Stimulated activated CD8-positive, alpha-beta memory T cell treated with anti-CD3 and anti-CD28 coated beads, Interleukin-4, amount 100 ng/mL, for 24 hours (primary cell): ENCODE measurements at places on chromosomes 5 and 9.

- DNase-seq, result peak; percentile 70
These were observed 131.8 kb upstream of the CHD1 start for GRCh38 chr5:99060306-99061261.

DNA sequence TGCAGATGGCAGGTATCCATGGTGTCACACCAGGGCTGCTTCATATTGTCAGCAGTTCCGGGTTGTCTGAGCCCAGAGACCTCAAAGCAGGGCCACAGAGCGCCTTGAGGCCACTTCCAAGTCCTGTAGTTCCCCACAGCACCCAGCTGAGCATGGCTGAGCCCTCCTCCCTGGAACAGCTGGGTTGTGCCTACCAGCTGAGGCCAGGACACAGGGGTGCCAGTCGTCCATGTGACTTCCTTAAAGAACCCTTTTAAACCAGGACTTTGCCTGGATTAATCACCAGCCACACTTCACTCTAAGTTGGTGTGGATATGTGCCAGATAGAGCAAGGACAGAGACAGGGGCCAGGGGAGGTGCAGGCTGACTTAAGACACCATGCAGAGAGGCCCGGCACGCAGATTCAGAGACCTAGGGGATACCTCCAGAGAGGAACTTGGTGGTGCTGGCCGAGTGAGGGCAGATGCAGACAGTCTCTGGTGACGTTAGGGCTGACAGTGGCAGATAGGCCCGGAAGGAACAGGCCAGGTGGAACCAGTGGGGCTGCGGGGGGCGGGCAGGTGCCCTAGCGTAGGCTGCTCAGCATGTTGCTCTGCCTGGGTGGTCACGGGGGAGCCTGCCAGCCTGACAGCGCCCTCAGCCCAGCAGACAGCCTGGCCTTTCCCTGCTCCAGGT is 142.7 kb downstream of the CACNA1B start:
- no peak for DNase-seq

- no peak for DNase-seq
These were observed 102.8 kb downstream of the TAF11L14 start for GRCh38 chr5:17737092-17737491.

- DNase-seq, result no peak
These were observed 60.8 kb upstream of the RNU6ATAC start for GRCh38 chr9:134225186-134225585.

- no peak for DNase-seq
These were observed 157.8 kb upstream of the PTGER4 start for GRCh38 chr5:40521925-40522324.

DNA sequence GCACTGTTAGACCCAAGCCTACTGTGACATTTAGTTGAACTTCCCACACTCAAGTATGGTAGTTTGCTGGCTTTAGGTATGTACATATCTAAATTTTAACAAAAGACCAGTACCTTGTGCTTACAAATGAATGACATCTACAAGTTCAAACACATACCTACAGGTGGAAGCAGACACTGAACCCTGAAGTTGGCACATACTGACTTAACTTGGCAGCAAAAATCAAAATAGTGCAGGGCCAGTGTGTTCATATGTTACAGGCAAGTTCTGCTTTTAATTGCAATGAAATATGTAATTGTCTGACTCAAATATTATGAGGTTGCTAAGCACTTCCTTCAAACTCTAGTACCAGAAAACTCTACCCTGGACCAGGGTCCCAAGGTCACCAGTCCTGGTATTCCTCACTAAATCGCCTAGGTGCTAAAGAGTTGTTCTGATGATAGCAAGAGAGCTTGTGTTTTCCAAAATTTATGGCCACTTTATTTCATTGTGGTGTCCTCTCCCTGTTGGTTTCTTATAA is 77.4 kb downstream of the MEGF10 start:
- DNase-seq, result no peak

GRCh38 chr9:27108981-27109541 is at the start of gene TEK:
TEK (plus strand) TSS chr9:27109225; CDS start chr9:27109591, 366 bp downstream.
- DNase-seq, result no peak

DNA sequence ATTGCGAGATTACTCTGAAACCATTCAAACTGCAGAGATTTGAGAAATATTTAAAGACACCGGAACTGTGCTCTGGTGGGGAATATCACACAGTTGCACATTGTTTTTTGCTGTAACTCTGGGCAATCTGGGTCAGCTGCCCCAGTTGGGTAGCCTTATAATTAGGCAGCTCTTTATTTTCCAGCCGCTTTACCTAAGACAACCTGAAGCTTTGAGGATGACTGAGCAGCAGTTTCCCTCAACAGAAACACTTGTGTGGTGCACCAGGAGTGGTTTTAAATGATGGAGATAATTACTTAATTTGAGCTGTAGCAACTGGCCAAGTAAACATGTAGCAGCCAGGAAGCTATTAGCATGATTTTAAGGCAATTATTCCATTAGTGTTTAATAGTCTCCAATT is 2.9 kb downstream of the PLCXD3 start:
- no peak for DNase-seq
